Endothelial cell of coronary artery (primary cell): ENCODE measurements at places on chromosomes 7 and 10. TPM values are rescaled to one million over a fixed set of nuclear protein-coding genes. Genes with fewer than 3 reads are reported as not detected.

Gene BAG3
- 10.3 and 12.4 TPM in 2 replicates for total RNA-seq

Gene SPAG6
- not detected in 2 replicates for total RNA-seq

Gene ITGA8
- total RNA-seq, result under 0.01 and 0.18 TPM in 2 replicates

Gene STK31
- total RNA-seq, result 0.09 and 0.19 TPM in 2 replicates

Gene CLEC2L
- total RNA-seq, result not detected in 2 replicates

Gene AOAH
- total RNA-seq, result 0.09 TPM in 1 of 2 replicates, not detected in the other

Gene ITPRID1
- not detected in 2 replicates for total RNA-seq

Gene KIF11
- total RNA-seq, result 9.9 and 24.6 TPM in 2 replicates

Gene AKR1D1
- not detected in 2 replicates for total RNA-seq

Gene MCM10
- total RNA-seq, result 5.1 and 14.1 TPM in 2 replicates

Gene NUTM2A
- 0.19 and 0.27 TPM in 2 replicates for total RNA-seq

Gene ANXA8L1
- total RNA-seq, result not detected in 2 replicates

Gene CTBP2
- 87.1 and 120 TPM in 2 replicates for total RNA-seq

Gene NEUROD6
- total RNA-seq, result not detected in 2 replicates

Gene LRRC18
- not detected in 2 replicates for total RNA-seq

Gene IFIT2
- total RNA-seq, result 0.81 and 1.7 TPM in 2 replicates

Gene BRAF
- total RNA-seq, result 13.9 and 20.4 TPM in 2 replicates

Gene OPALIN
- total RNA-seq, result not detected in 2 replicates

Gene NME8
- not detected in 2 replicates for total RNA-seq

Gene POMZP3
- 3.2 and 3.7 TPM in 2 replicates for total RNA-seq

Gene ACTR3C
- total RNA-seq, result 0.19 TPM in 1 of 2 replicates, not detected in the other

Gene CDC14C
- total RNA-seq, result not detected in 2 replicates

Gene GHRHR
- 0.27 TPM in 1 of 2 replicates, not detected in the other for total RNA-seq

Gene NOS3
- total RNA-seq, result 33.9 and 54.8 TPM in 2 replicates

Gene SMC3
- total RNA-seq, result 25.0 and 25.2 TPM in 2 replicates

Gene LBX1
- total RNA-seq, result not detected in 2 replicates

Gene SLC37A3
- 47.2 and 57.3 TPM in 2 replicates for total RNA-seq

Gene ASB4
- total RNA-seq, result not detected in 2 replicates

Gene EGR2
- total RNA-seq, result 0.09 and 0.18 TPM in 2 replicates

Gene FAM131B
- 0.66 and 1.4 TPM in 2 replicates for total RNA-seq

Gene FGFR2
- 0.09 TPM in 2 replicates for total RNA-seq

Gene TEX47
- total RNA-seq, result not detected in 2 replicates

Gene BEND7
- 10.2 and 15.2 TPM in 2 replicates for total RNA-seq

Gene CEP55
- 18.3 and 42.4 TPM in 2 replicates for total RNA-seq

Gene MAGI2
- total RNA-seq, result 1.8 and 3.4 TPM in 2 replicates

Gene LRRC17
- total RNA-seq, result 5.7 and 20.7 TPM in 2 replicates

Gene MKI67
- 8.1 and 19.0 TPM in 2 replicates for total RNA-seq

Gene SDK1
- total RNA-seq, result 0.81 and 1.5 TPM in 2 replicates

Gene PBLD
- total RNA-seq, result 1.6 and 2.9 TPM in 2 replicates

Gene CCDC172
- not detected in 2 replicates for total RNA-seq

Gene SNCG
- total RNA-seq, result 74.1 and 90.4 TPM in 2 replicates

Gene C10orf95
- total RNA-seq, result 0.09 TPM in 1 of 2 replicates, not detected in the other

Gene LIPK
- total RNA-seq, result not detected in 2 replicates

Gene AKR1C8
- total RNA-seq, result not detected in 2 replicates

Gene MBL2
- not detected in 2 replicates for total RNA-seq

Gene EPO
- not detected in 2 replicates for total RNA-seq

Gene PRPS1L1
- total RNA-seq, result not detected in 2 replicates

Gene ACTL6B
- total RNA-seq, result not detected in 2 replicates

Gene TMEM243
- 27.2 and 33.5 TPM in 2 replicates for total RNA-seq

Gene PHKG1
- total RNA-seq, result 0.19 and 0.36 TPM in 2 replicates

Gene DPP6
- not detected in 2 replicates for total RNA-seq

Gene LRRN3
- 0.19 TPM in 1 of 2 replicates, not detected in the other for total RNA-seq

Gene IGF2BP3
- total RNA-seq, result 58.2 and 110 TPM in 2 replicates

Gene RNF32
- 0.18 and 0.19 TPM in 2 replicates for total RNA-seq

Gene SNX13
- total RNA-seq, result 22.0 and 23.5 TPM in 2 replicates

Gene PGAM2
- not detected in 2 replicates for total RNA-seq

Gene ABCB4
- total RNA-seq, result under 0.01 and 0.09 TPM in 2 replicates

Gene GIMAP5
- total RNA-seq, result 13.6 and 42.8 TPM in 2 replicates
